Stimulated activated CD4-positive, alpha-beta T cell treated with anti-CD3 and anti-CD28 coated beads, Interleukin-15, amount 100 ng/mL, for 48 hours (primary cell): ENCODE measurements at places on chromosomes 4 and X.

GRCh38 chr4:124790471-124790870 is 77.9 kb upstream of the ANKRD50 start:
- DNase-seq, result no peak

DNA sequence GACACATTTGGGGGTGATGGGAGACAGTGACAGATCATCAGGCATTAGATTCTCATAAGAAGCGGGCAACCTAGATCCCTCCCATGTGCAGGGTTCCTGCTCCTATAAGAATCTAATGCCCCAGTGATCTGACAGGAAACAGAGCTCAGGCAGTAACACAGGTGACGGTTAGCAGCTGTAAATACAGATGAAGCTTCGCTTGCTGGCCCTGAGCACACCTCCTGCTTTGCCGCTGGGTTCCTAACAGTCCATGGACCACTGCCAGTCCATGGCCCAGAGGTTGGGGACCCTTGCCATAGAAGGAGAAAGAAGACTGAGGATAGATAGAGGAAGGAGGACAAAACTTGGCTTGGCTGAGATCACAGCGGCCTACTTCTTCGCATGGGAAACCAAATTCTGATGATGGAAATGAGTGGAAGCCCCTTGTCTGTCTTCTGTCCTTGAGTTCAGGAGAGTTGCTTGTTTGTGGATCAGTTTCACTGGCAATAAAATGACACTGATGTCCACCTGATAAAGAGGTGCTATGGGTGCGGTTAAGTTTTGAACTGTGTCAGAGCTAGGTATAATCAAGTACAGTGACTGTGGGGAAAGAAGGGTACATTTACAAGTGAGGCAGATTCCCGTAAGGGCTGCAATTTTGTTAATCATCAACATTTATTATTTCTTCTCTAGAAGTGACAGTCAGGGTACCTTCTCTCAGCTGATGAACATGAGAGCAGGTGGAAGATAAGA is 1.7 kb upstream of the TIFA start:
- no peak for DNase-seq

- DNase-seq, result no peak
Measured at GRCh38 chr4:92100975-92101374, 202.8 kb upstream of the GRID2 start.

- no peak for DNase-seq
Measured at GRCh38 chrX:48800574-48801279, 1.1 kb upstream of the HDAC6 start.

- no peak for DNase-seq
Measured at GRCh38 chr4:107699466-107700206, 20.4 kb downstream of the PAPSS1 start.

DNA sequence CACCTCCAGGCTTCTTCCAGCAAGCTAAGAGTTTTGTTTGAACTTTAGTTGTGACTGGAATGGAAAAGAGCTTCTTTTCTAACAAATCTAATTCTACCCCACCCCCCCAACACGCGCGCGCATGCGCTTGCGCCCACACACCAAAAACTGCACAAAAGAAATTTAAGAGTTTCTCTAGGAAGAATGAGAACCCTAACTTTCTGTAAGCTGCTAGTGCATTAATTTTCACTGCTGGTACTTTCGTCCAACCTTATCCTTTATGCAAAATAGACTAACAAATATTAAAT is 9.0 kb upstream of the INTU start:
- no peak for DNase-seq

GRCh38 chr4:18463987-18464559 is 442.5 kb upstream of the LCORL start:
- no peak for DNase-seq
